Foreskin fibroblast (primary cell): ENCODE measurements at places on chromosomes 1 and 21.

DNA sequence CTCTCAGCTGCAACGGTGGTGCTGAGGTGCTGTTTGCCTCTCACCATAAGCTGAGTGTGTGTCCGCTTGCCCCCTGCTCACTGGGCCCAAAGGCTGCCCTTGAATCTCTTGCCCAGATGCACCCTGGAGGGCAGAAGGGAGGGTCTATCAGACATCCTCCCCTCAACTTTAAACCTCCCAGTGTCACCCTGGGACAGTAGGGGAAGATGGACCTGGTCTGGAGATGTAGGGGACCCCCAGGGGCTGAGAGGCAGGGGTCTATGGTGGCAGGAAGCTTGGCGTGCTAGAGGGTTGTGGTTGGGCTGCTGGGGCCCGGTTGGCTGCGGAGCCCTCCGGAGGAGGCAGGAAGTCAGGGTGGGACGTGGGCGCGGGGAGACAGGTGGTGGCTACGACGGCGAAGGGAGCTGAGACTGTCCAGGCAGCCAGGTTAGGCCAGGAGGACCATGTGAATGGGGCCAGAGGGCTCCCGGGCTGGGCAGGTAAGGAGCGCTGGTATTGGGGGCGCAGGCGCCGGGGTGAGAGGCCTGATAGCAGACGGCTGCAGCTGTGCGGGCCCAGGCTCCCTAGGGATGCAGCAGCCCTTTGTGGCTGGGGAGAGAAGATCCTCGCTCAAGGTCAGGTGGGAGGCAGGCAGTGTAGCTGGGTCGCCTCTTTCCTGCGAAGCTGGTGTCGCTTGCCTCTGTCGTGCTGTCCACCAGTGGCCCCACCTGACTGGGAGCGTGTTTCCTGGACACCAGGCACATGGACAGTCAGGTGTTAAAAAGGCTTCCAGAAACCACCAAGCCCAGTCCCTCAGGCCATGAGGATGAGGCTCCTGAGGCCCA is at the start of gene LCK:
Gene LCK (plus strand): TSS at position 373 of the 824 bp plus-strand sequence. CDS start 23,065 bp downstream, outside the sequence.
- no peak for DNase-seq

DNA sequence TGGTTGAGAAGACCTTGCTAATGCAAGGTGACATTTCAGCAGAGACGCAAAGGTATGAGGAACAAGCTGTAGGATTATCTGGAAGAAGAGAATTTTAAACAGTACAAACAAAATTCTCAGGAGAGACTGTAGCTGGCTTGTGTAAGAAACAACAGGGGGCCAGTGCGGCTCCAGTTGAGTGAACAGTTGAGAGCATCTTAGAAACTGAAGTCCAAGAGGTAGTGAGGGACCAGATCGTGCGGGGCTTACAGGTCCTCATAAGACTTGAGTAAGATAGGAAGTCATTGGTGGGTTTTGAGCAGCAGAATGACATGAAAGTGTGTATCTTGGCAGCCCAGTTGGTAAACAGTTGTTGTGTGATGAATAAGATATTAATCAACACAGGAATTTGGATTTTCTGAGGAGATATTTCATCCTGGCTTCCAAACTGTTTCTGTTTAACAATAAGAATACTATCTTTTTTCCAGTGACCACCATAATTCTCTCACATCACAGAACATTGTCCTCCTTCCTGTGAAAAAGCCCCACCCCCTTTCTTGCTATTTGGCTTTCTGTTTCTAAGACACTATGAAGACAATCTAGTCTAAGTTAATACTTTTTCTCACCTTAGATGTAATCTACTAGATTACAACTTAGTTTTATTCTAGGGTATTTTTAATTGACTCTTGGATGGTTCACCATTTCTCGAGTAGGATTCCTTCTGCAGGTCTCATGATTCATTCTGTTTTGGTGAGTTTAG is 62.4 kb downstream of the SASS6 start:
- DNase-seq = no peak

DNA sequence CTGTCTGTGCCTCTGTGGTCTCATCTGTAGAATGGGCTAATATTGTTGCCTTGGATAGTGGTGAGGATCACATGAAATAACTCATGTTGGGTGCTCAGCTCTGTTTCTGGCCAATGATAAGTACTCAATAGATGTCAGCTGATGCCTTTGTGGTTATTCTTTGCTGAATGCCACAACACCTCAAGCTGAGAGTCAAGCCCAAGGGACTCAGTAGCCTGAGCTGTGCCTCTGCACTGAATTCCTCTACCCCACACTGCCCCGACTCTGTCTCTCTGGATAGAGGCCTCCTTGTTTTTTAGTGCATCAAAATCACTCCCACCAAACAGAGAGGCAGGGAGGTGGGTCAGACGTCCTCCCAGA is 196.1 kb upstream of the VAMP3 start:
- no peak for DNase-seq

- DNase-seq = no peak
These were observed 186.2 kb downstream of the RHOU start for GRCh38 chr1:228921481-228921880.

- no peak for DNase-seq
These were observed 444 bp upstream of the MAP3K6 start for GRCh38 chr1:27367160-27367650.
